Prostate gland (tissue), 2 donors: ENCODE measurements at places on chromosomes 1 and 21.

GRCh38 chr21:26939601-26940111 lies 27.2 kb downstream of the ADAMTS5 start:
- H3K36me3 ChIP-seq, result no peaks in the 10 kb centered on the region
- H3K27me3 ChIP-seq, result no peaks in the 10 kb centered on the region
- DNase-seq, result no peak
- H3K4me3 ChIP-seq, result no peak overlapping the region
- no peak overlapping the region for H3K27ac ChIP-seq

- no peaks in the 10 kb centered on the region for H3K4me1 ChIP-seq
- H3K27ac ChIP-seq, result no peak overlapping the region
- DNase-seq, result peak; percentile 46
Measured at GRCh38 chr21:35940074-35940927, 120.0 kb downstream of the SETD4 start.

DNA sequence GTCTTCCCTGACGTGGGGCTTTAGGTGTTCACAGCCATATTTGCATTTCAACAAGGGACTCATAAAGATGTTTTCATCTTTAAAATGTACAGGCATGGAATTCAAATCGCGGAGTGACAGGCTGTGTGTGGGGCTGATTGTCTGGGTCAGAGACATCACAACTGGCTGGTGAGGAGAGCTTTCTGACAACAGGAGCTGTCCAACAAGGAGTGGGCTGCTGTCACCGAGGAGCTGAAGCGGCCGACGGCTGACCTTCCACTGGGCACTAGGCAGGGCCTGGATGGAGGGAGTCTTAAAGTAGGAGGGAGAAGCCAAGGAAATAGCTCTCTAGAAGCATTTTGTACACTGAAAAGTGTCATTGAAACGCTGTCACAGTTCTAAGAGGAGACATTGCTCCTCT lies 30.5 kb upstream of the SCMH1 start:
- H3K4me1 ChIP-seq, result no peaks in the 10 kb centered on the region
- no peaks in the 10 kb centered on the region for H3K27me3 ChIP-seq
- DNase-seq, result no peak
- H3K36me3 ChIP-seq, result no peaks in the 10 kb centered on the region

DNA sequence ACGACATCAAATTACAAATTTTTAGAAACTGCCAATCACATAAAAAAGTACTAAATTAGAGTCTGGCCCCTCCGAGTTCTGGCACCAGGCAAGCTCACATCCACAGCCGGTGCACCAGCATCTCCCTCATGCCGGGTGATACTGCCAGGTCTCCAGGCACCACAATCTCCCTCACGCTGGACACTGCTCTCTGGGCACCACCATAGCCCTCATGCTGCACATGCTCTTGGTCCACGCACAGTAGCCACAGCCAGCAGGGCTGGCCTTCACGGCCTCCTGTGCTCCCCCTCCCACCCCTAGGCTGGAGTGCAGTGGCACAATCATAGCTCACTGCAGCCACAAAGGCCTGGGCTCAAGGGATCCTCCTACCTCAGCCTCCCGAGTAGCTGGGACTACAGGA lies 65.5 kb downstream of the AKT3 start:
- no peak overlapping the region for H3K4me3 ChIP-seq
- H3K27me3 ChIP-seq, result no peaks in the 10 kb centered on the region
- H3K4me1 ChIP-seq, result peaks cover 7% of the 10 kb centered on the region
- peak overlapping the region; percentile 71 for H3K27ac ChIP-seq
- no peaks in the 10 kb centered on the region for H3K36me3 ChIP-seq

DNA sequence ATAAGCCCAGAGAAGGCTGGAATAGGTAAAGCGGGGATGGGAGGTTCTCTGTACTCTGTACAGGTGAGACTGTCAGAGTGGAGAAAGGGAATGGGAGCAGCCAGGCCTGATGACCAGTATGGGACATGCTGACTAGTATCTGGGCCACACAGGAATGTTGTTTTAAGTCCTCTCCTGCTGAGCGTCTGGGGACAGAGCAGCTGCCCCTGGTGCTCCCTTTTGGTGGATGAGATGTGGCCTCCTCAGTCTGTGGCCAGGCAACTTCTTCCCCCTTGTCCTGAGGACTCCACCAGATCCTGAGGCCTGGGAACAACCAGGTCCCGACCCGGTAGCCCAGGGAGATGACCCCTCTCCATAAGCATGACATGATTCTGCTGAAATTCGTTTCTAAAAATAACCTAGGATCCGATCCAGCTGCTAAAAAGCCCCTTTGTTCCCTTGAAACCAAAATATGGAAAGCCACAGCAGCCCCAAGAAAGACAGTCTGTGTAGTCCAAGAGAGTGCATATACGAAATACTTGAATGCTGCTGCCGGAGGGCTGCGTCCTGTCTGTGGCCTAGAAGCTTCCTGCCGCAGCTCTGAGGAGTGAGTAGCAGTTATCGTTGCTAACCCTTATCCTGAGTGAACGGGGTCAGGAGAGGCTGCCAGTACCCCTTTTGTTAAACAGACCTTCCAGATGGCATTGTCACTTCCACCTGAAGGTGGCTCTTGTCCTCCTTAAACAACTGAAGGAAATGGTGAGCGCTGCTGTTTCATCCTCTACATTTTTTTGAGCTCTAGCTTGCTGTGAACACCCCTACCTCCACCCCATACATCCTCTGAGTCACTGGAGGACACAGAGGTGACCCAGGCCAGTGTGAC lies 47.1 kb downstream of the ATP2B4 start:
- H3K4me3 ChIP-seq, result no peak overlapping the region
- H3K27me3 ChIP-seq, result no peaks in the 10 kb centered on the region
- DNase-seq, result no peak
- H3K27ac ChIP-seq, result peak overlapping the region; percentile 41
- no peaks in the 10 kb centered on the region for H3K36me3 ChIP-seq
- H3K4me1 ChIP-seq, result peaks cover 4% of the 10 kb centered on the region

- H3K27me3 ChIP-seq, result no peaks in the 10 kb centered on the region
- DNase-seq, result no peak
- H3K36me3 ChIP-seq, result no peaks in the 10 kb centered on the region
Measured at GRCh38 chr1:48596046-48596445, 124.0 kb upstream of the SPATA6 start.

DNA sequence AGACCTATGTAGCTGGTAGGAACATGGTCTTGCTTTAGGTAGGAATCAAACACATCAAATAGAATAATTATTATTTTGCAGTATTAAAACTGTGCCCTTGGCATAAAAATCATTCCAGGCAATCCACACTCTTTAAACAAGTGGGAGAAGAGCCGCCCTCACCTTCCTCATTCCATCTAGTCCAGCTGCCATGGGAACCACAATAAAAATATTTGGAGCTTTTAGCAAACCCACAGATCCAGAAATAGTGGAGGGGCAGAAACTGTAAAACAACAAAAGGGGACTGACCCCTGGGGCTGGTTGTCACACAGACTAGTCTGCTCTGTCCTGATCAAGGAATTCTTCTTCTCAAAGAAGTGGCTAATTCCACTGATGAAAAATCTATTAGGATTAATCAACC lies 61.6 kb downstream of the PTPRC start:
- no peak overlapping the region for H3K4me3 ChIP-seq
- no peaks in the 10 kb centered on the region for H3K27me3 ChIP-seq
- no peak for DNase-seq
- H3K36me3 ChIP-seq, result no peaks in the 10 kb centered on the region
- no peaks in the 10 kb centered on the region for H3K4me1 ChIP-seq

- peaks cover 1% of the 10 kb centered on the region for H3K27me3 ChIP-seq
- no peaks in the 10 kb centered on the region for H3K36me3 ChIP-seq
- H3K4me1 ChIP-seq, result no peaks in the 10 kb centered on the region
- no peak for DNase-seq
- no peak overlapping the region for H3K27ac ChIP-seq
- H3K4me3 ChIP-seq, result no peak overlapping the region
Measured at GRCh38 chr1:29352719-29353420, 116.5 kb downstream of the PTPRU start.

GRCh38 chr1:115012006-115012405 lies 17.6 kb upstream of the TSHB start:
- H3K27ac ChIP-seq, result no peak overlapping the region
- no peak for DNase-seq
- H3K4me1 ChIP-seq, result no peaks in the 10 kb centered on the region
- no peaks in the 10 kb centered on the region for H3K27me3 ChIP-seq
- no peaks in the 10 kb centered on the region for H3K36me3 ChIP-seq
- no peak overlapping the region for H3K4me3 ChIP-seq

DNA sequence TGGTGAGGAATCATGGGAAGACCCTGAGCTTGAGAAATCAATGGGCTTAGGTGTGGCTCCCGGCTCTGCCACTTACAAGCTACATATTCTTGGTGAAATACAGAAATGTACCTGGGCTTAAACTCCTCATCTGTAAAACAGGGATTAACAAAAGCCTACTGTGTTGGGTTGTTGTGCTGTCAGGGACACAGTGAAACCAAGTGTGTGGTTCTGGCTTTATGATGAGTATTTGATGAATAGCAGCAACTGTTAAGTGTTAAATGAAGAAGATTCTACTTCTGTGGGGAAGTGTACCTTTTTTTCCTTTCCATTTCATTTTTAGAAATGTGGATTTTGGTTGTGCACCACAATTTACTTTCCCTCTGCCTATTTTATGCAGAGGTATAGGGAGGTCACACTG lies 41.1 kb upstream of the DUSP10 start:
- H3K27ac ChIP-seq, result no peak overlapping the region
- no peak overlapping the region for H3K4me3 ChIP-seq
- no peak for DNase-seq
- H3K36me3 ChIP-seq, result no peaks in the 10 kb centered on the region

DNA sequence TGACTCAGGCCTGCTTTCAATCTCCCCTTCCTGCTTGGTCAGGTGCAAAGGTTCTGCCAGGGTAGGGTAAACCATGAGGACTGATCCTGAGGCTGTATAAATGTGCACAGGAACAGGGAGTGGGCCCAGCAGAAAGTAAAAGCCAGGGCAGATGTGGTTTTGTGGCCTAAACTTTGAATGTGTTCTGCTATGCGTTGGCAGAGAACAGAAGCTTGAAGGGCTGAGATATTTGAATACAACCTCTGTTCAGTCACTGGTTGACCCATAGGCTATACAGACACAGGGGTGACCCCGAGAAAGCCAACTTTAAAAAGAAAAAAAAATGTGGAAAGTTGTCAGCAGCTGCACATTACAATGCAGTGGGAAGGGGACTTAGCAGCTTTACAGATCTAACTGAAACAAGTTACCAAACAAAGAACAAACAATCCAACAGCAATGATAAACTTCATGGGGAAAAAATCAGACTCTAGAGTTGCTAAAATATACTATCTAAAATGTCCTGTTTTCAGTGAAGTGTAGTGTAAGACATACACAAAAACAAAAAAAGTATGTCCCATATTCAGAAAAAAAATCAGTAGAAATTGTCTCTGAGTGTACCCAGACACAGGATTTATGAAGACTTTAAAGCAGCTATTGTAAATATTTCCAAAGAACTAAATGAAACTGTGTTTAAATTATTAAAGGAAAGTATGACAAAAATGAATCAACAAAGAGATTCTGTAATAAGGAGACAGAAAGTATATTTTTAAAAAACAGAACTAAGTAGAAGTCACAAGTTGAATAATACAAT lies 216.1 kb downstream of the RPS6KC1 start:
- H3K36me3 ChIP-seq, result no peaks in the 10 kb centered on the region
- no peak for DNase-seq
- H3K4me3 ChIP-seq, result no peak overlapping the region
- no peak overlapping the region for H3K27ac ChIP-seq
- H3K27me3 ChIP-seq, result no peaks in the 10 kb centered on the region

GRCh38 chr1:111976332-111976731 lies 13.1 kb downstream of the KCND3 start:
- DNase-seq, result peak; percentile 31
- H3K27ac ChIP-seq, result no peak overlapping the region
- no peaks in the 10 kb centered on the region for H3K27me3 ChIP-seq
- H3K36me3 ChIP-seq, result no peaks in the 10 kb centered on the region
- peaks cover 9% of the 10 kb centered on the region for H3K4me1 ChIP-seq
- no peak overlapping the region for H3K4me3 ChIP-seq

DNA sequence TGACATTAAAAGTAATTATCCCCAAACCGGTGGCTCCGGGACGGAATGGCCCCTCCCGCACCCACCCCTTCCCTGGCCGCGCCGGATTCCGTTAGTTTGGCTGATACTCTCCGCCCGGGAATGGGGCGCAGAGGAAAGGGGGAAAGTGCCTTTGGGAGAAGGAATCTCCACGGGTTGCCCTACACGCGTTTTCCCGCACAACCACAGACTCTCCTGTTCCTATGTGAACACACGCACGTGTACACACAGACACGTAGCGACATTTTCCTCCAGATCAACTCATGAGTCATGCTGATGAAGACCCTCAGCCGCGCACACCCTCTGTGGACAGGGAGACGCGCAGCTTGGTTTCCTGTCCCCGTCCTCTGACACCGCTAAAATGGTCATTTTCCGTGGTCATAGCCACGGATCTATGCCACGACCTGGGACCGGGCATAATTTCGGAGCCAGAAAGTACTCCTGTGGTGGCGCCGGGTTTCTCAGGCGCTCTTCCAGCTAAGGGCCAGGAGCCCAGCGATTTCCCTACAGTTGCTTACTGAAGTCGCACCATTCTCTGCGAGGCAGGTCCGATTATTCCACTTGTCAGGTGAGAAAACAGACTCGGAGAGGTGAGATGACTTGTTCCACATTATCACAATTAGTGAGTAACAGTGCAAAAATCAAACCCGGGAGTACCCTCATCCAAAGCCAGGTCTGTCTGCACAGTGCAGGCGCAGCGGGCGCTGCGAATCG lies 4.0 kb upstream of the DMRTA2 start:
- no peak overlapping the region for H3K4me3 ChIP-seq
- peaks cover 74% of the 10 kb centered on the region for H3K27me3 ChIP-seq
- H3K27ac ChIP-seq, result no peak overlapping the region
- no peak for DNase-seq

GRCh38 chr21:43311301-43311817 lies 115.6 kb downstream of the SIK1 start:
- no peak for DNase-seq
- no peaks in the 10 kb centered on the region for H3K27me3 ChIP-seq
- H3K4me3 ChIP-seq, result no peak overlapping the region
- no peaks in the 10 kb centered on the region for H3K36me3 ChIP-seq

GRCh38 chr1:172742599-172743500 lies 83.9 kb downstream of the FASLG start:
- H3K4me1 ChIP-seq, result no peaks in the 10 kb centered on the region
- no peak overlapping the region for H3K4me3 ChIP-seq
- no peak overlapping the region for H3K27ac ChIP-seq
- H3K36me3 ChIP-seq, result no peaks in the 10 kb centered on the region

DNA sequence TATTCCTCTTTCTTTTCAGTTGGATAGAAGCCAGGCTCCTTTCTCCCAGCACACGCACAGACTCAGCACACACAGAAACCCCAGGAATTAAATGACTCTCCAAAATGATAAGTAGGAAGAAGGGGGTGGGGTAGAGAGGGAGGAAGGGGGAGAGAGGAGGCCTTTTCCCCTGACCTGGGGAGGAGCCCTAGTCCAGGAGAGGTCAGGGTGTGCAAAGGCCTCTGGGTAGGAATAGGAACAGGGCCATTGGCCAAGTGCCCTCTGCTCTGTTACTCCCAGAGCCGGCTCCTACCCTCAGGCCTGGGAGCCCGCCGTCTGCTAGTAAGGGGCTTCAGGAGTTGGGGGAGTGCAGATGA lies 35.6 kb upstream of the PUM1 start:
- no peak overlapping the region for H3K4me3 ChIP-seq
- no peaks in the 10 kb centered on the region for H3K4me1 ChIP-seq
- H3K27me3 ChIP-seq, result no peaks in the 10 kb centered on the region
- no peak overlapping the region for H3K27ac ChIP-seq
- no peak for DNase-seq
- H3K36me3 ChIP-seq, result no peaks in the 10 kb centered on the region
